IPS-NIHi11 (cell line): ENCODE measurements at places on chromosomes 3 and 15.

DNA sequence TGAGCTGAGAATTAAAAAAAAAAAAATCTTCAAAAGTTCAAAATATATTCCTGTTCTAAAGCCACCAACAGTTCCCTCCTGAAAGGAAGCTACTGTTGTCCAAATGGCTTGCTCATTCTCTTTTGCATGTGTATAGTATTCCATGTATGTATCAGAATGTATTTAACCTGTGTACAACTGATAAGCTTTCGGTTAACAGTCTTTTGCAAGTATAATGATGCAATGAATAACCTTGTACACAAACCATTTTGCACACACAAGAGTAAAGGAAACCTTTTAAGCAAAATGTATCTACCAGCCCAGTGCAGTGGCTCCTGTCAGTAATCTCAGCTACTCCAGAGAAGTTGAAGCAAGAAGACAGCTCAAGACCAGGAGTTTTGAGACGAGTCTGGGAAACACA is 32.6 kb downstream of the TOPBP1 start:
- no peak for DNase-seq

DNA sequence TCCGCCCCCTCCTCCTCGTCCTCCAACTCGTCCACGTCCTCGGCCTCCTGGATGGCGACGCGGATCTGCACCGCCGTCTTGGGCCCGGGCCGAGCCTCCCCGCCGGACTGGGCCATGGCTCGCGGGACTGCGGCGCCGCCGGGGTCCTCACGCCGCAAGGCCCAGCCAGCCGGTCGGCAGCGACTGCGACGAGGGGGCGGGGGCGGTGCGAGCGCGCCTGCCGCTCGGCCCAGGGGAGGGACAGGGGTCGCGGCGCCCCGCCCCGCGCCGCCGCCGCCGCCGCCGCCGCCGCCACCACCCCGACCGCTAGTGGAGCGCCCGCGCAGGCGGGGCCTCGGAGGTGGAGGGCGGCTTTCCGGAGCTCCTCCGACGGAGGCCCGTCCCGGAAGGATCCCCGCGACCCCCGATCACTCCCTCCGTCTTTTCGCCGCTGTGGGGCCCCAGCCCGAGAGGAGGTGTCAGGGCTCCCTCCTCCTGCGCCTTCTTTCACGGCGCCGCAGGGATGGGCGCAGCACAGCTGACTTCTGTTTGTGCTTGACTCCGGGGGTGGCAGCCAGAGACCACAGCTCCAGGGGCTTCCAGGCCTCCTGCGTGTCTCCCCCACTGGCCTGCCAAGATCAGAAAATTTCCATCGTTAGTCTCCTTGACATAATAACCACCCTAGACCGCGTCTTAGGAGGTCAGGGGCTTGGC is at the start of gene LARP6:
LARP6 (minus strand) TSS at position 185 of the 693 bp plus-strand sequence; CDS start at position 116, 69 bp downstream.
- peak; percentile 92 for DNase-seq

GRCh38 chr3:17233398-17233800 is 348.6 kb downstream of the PLCL2 start:
- peak; percentile 61 for DNase-seq

DNA sequence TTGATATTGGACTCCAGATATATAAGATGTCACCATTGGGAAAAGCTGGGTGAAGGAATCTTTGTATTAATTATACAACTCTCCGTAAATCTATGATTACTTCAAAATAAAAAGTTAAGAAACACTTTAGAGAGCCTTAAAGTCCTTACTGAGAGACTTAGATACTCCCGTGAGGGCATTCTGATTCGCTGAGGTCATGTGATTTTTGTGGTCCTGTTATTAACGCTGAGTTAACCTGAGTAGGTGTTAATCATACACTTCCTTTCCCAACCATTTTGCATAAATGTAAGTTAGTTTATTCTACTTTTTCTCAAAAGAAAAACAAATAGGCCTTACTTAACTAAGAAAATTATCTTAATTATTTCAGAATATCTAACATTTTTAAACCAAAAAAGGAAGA is 67.1 kb upstream of the LMOD3 start:
- no peak for DNase-seq

DNA sequence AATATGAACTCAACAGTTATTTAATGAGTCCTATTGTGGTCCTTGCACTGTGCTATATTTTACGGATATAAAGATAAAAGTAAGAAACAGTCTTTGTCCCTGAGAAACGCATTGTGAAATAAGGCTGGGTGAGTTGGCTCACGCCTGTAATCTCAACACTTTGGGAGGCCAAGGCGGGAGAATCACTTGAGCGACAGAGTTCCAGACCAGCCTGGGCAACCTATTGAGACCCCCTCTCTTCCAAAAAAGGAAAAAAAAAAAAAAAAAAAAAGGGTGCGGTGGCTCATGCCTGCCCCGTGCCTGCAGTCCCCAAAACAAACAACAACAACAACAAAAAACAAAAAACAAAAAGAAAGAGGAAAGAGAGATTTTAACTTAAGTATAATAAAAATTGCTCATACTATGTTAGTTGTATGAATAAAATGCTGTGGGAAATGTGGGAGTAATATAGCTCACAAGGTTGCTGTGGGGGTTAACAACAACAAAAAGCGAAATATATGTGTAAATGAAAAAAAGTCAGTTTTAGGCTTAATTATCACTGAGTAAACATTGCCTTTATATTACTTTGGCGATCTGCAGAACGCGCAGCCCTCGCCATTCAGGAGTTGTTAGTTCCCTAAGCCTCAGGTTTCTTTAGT is 461 bp upstream of the FNDC3B start:
- no peak for DNase-seq

GRCh38 chr3:148173851-148174250 is 523.9 kb upstream of the AGTR1 start:
- DNase-seq = no peak

- DNase-seq = no peak
Observed at GRCh38 chr3:197000211-197000610, 29.4 kb downstream of the MELTF start.

- no peak for DNase-seq
Observed at GRCh38 chr3:40020689-40021088, 211.3 kb downstream of the MYRIP start.

DNA sequence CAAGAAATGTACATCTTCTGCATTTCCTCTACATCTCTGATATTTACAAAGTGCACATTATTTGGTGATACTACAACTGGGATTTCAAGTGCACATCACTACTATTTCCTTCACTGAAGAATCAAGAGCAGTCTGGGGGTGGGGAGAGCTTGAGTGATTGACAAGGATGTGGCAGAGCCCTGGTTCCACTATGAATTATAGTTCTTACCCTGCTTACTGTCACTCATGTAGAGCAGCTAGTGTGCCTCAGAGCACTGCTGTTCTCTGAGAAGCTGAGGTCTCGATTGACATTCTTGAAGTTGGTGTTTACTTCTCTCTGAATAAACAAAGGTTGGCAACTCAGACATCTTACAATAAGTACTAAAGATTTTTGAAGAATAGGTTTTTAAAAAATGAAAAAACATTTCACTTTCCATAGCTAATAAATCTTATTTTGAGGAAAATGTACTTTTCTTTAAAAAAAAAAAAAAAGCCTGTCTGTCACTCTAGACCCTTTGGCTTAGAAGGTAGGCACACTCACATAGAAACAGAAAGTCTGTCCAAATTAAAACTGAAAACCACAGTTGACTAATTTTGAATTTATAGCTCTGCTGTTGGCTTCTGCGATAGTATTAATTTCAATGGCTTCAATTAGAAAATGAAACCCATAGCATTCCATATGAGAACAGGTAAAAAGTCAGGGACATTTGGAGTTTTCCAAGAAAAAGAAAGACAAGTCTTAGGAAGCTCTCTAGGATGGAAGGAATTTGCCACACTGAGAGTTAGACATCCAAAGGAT is 5.6 kb downstream of the GREM1 start:
- DNase-seq = no peak

- no peak for DNase-seq
Observed at GRCh38 chr3:126459111-126459762, 16.5 kb downstream of the ZXDC start.

GRCh38 chr3:165874663-165875489 is 37.7 kb upstream of the BCHE start:
- no peak for DNase-seq

GRCh38 chr3:141499965-141500364 is 13.1 kb downstream of the RASA2 start:
- DNase-seq = no peak

DNA sequence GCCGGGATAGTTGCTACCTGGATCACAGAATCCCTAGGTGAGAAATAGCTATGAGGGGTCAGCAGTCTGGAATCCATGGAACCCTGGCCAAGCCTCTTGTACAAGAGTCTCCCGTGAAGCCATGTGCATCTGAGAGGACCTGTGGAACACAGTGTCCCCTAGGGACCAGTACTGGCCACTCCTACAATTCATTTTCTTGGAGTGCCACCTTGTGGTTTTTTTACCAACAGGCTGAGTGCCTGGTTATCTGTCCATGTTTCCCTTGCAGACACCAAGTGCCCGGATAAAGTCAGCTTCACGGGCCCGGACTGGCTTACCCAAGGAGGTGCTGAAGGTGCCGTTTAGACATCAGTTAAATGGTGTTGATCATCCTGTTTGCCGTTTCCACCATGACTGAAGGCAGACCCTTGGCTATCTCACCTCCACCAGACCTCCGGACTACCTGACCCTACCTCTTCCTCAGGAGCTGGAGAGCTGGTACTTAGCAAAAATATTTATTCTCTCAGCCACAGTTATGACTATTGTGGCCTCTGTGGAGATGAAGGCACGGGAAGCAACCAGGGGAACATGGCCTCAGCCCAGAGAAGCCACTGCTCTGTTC is 93.9 kb downstream of the RBPMS2 start:
- DNase-seq = peak; percentile 87

DNA sequence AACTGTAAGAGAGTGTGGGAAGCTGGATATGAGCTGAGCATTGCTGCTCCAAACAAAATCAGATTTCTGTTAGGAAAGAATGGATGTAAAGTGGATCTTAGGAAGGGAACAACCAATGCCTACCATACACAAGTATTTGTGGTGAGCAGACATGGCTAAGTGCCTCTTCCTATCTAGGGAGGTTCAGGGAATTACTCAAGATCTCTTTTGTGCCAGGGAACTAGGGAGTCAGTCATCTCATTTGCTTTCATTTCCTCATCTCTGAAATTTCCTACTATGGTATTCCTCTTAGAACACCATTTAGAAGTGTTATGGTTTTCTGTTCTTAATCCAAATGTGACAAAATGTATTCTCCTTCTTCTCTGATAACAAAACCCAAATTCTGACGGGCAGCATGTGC is 396.5 kb downstream of the FHIT start:
- no peak for DNase-seq

GRCh38 chr15:73293773-73294172 is 75.0 kb downstream of the HCN4 start:
- DNase-seq = no peak

DNA sequence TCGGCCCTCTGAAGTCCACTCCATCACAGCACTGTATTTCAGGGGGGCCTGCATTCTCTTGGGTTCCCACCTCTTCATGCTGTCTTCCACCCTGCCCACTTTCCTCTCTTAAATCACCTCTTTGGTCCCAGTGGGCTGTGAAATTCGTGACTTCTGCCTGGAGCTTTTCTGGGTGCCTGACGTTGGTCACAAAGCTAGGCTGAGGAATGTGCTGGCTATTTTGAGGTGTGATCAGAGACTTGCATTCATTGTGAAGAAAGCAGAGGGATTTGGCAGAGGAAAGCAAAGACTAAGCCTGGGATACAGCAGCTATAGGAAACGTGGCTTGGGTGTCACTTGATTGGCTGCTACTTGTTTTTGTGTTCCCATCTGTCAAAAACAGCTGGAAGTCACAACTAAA is 202.5 kb downstream of the SATB1 start:
- no peak for DNase-seq

GRCh38 chr3:31955581-31955980 is 25.5 kb downstream of the OSBPL10 start:
- no peak for DNase-seq

DNA sequence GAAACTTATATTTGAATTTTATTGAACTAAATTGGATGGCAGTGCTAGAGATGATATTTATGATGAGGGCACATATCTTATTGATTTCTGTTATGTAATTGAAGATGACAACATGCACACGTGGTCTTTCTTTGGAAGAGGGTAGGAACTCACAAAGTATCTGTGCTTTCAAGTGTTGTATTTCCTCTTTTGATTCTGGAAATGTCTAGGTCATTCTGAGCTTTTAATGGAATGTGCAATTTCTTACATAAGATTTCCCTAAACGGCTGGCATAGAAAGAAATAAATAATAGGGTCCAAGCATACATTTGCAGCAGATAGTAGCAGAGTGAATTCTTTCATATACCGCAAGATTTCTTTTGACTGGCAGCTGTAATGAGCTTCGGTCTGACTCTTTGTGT is 10.1 kb upstream of the GPR171 start:
- DNase-seq = no peak

GRCh38 chr3:190073264-190074008 is 47.3 kb downstream of the P3H2 start:
- DNase-seq = no peak

- DNase-seq = no peak
Observed at GRCh38 chr3:140398387-140398786, 279.5 kb upstream of the TRIM42 start.

- no peak for DNase-seq
Observed at GRCh38 chr15:92869263-92869940, 30.7 kb upstream of the CHD2 start.

DNA sequence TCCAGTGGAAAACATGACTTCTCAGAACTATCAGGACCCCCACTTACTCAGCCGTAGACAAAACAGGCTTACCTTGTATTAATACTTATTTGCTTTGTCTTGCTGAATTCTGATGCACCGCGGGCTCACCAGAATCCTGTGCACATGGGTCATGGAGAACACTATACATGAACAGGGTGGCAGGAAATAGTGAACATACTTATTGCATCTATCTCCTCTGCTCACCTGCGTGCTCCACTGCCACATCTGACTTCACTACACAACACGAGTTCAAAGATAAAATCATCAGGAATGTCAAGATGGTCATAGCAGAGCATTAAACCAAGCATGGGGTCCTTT is 10.7 kb upstream of the MAPK6 start:
- DNase-seq = no peak

DNA sequence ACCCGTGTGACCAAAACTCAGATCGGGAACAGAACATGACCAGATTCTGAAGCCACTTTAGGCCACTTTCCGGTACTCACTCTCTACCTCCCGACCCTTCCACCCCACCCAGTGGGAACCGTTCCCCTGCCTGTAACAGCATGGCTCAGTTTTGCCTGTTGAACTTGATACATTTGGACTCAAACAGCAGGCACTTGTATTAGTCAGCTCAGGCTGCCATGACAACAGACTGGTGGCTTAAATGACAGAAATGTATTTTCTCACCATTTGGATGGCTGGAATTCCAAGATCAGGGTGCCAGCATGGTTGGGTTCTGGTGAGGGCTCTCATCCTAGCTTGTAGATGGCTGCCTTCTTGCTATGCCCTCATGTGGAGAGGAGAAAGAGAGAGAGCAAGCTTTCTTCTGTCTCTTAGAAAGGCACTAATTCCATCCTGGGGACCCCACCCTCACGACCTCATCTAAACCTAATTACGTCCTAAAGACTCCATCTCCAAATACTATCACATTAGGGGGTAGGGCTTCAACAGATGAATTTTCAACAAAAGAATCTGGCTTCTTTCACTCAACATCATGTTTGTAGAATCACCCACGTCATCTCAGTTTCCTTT is 9.3 kb upstream of the SSUH2 start:
- no peak for DNase-seq

GRCh38 chr15:73946046-73946721 is 19.9 kb downstream of the LOXL1 start:
- DNase-seq = no peak

GRCh38 chr3:23659274-23659673 is 146.5 kb upstream of the UBE2E1 start:
- DNase-seq = no peak

GRCh38 chr15:35535365-35535916 is 10.5 kb downstream of the DPH6 start:
- DNase-seq = no peak

GRCh38 chr15:28252831-28253230 is 69.1 kb downstream of the HERC2 start:
- DNase-seq = no peak
